CD8-positive, alpha-beta memory T cell (primary cell): ENCODE measurements at places on chromosomes 3 and 15.

GRCh38 chr3:149542375-149543312 is 68.1 kb downstream of the TM4SF4 start:
- no peak for DNase-seq

DNA sequence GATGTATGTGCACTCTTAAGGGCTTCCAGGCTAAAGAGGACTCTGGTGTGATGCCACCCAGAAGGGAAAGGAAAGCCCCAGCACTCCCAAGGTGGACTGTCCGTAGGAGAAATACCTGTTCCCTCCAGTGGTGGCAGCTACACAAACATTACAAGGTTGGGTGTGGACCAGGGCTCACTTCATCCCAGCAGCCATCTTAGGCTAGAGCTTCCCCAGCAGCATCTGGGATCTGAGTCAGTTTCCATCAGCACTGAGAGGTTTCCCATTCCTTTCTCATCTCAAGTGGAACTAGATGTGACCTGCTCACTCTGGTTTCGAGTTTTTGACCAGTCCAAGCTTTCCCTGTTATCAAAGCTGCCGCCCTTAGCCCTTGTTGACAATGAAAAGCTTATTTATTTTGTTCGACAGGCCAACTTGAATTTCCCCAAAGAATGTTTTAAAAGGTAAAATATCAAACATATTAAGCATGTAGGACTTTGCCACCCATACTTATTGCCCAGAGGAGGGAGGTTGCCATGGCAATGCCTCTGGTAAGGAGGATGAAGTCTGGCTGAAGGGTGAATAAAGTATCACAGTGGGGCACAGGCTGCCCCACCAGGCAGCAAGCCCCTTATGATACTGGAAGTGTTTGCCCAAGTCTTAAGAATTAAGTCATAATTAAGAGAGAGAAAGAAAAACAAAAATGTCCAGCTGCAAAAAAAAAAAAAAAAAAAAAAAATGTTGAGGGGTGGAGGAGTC is 28.9 kb downstream of the CLDN18 start:
- no peak for DNase-seq

GRCh38 chr15:99371180-99372103 is 120.2 kb downstream of the LRRC28 start:
- DNase-seq, result no peak

DNA sequence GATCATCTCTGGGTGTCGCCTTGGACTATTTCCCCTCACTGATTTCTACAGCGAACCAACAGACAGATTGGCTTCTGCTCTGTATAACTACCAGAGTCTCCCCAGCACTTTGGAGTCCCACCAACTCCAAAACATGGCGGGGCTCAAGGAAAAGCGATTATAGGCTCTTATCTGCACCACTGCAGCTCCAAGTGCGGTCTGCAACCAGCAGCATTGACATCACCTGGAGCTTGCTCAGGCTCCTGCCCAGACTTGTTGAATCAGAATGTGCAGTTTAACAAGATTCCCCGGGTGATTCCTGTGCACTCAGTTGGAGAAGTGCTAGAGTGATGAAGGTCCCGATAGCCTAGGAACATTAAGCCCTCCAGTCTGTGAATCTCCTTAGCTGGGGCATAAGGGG is 9.0 kb downstream of the CCK start:
- no peak for DNase-seq

GRCh38 chr3:69764861-69765260 is 25.6 kb downstream of the MITF start:
- no peak for DNase-seq

DNA sequence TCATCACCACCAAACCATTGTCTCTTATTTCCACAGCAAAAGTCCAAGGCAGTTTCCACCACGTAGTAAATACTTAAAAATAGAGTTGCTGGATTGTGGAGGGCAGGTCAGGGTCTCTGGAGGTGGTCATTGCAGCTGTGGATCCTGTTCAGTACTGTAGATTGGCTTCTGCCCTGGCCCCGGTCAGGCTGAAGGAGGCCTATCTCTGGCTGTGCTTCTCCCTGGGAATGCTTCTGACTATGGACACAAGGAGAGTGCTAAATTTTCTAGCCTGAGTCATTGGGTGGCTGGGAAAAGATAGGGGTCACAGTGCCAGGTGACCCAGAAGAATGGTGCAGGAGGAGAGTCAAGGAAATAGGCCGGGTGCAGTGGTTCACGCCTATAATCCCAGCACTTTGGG is 26.3 kb upstream of the GMPPB start:
- no peak for DNase-seq

GRCh38 chr3:13891492-13892073 is 11.7 kb upstream of the WNT7A start:
- DNase-seq, result no peak

DNA sequence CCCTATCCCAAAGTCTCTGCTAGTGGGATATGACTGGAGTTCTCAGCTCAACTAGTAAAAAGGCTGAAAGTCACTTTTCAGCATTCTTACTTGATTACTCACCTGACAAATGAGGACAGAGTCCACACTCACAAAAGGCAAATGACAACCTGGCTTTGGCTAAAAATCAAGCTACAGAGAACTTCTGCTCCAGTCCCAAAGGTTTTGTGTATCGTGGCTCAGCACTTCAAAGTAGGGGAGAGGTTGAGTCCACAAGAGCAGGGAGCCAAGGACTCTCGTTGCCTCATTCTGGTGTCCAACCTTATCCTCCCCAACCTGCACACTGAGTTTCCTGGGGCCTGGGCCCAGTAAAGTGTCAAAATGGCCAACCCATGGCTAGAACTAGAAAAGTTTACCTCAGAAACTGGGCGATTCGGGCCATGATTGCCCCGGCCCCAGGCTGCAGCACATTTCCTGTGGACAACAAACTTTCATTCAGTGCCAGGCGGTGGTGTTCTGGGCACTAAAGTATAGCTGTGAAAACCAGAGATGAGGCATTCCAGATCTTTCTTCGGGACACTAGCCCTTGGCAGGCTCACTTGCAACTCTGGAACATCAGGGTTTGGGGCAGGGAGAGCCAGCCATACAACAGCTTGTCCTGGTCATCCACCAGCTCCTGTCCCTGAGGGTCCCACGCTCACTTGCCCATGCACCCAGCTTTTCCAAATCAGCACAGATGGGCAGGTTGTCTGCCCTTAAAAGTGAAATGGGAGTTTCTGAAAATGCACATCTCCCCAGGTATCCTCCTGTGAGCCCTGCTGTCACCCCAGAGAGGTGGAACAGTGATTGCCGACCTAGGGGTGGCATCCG is 3.1 kb downstream of the ACAA1 start:
- no peak for DNase-seq

GRCh38 chr3:158703566-158703965 is 28.7 kb downstream of the RARRES1 start:
- no peak for DNase-seq

GRCh38 chr3:31405515-31405914 is 127.2 kb upstream of the STT3B start:
- no peak for DNase-seq

DNA sequence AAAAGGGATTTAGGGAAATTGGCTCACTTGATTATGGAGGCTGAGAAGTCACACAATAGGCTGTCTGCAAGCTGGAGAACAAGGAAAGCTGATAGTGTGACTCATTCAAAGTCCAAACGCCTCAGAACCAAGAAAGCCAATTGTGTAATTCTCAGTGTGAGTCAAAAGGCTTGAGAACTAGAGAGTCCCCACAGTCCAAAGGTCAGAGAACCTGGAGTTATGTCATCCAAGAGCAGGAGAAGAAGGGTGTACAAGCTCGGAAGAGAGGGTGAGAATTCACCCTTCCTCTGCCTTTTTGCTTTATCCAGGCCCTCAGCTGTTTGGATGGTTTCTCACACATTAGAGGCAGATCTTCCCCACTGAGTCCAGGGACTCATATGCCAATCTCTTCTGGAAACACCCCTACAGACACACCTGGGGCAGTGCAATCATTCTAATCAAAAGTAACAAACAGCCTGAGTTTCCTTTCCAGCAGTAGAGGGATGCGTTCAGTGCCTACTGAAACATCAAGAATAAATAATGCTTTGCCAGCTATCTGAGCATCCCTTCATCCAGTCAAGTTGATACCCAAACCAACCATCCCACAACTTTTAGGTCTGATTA is 271.5 kb downstream of the SATB1 start:
- no peak for DNase-seq

DNA sequence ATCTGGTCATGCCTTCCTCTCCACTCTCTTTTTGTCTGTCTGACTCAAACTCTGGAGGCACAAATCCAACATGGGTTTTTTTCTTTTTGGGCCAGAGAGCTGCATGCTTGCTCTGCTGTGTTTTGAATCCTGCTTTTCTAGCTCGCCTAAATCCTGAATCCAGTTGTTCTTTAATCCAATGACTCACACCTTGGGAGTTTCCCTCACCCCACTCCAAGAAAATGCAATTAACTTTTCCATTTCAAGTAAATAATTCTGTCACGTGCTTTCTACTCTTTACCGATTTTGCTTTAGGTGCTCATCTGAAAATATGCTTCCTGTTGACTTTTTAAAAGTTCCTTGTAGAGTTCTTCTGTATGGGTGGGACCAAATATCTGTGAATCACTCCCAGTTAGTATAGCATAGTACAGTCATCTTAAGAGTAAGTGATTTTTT is 47.6 kb downstream of the SLMAP start:
- DNase-seq, result no peak

GRCh38 chr15:31147456-31147855 is 45.9 kb upstream of the TRPM1 start:
- DNase-seq, result no peak

DNA sequence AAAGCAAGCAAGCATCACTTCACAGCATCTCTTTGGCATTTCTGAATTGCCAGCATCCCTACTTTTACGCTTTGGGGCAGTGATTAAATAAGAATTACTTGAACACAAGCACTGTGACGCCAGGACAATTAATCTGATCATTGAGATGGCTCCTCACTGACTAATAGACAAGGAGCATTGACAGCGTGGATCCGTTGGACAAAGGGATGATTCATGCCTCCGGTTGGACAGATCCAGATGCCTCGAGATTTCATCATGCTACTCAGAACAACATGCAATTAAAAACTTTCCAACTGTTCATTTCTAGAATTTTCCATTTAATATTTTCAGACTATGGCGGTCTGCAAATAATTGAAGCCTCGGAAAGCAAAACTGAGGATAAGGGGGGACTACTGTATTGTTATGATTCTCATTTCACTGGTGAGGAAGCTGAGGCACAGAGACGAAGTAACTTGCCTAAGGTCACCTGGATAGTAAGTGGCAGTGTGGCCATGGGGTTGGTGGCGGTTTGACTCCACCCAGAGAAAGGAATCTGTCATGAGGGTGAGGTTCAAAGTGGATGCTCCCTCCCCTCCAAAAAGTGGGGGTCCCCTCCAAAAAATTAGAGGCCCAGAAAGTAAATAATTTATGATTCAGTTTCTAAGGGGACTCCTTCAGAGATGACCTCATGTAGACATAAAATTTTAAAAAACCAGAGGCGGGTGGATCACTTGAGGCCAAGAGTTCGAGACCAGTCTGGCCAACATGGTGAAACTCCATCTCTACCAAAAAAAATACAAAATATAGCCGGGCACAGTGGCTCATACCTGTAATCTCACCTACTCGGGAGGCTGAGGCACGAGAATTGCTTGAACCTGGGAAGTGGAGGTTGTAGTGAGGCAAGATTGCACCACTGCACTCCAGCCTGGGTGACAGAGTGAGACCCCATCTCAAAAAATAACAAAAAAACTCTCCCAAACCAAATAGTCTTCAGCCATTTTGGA is 12.3 kb upstream of the PGPEP1L start:
- no peak for DNase-seq

- no peak for DNase-seq
Measured at GRCh38 chr3:142837526-142837925, 51.4 kb downstream of the PCOLCE2 start.
